Right hindlimb (tissue), 1 donor: ENCODE measurements at places on chromosomes 7 and 10.

DNA sequence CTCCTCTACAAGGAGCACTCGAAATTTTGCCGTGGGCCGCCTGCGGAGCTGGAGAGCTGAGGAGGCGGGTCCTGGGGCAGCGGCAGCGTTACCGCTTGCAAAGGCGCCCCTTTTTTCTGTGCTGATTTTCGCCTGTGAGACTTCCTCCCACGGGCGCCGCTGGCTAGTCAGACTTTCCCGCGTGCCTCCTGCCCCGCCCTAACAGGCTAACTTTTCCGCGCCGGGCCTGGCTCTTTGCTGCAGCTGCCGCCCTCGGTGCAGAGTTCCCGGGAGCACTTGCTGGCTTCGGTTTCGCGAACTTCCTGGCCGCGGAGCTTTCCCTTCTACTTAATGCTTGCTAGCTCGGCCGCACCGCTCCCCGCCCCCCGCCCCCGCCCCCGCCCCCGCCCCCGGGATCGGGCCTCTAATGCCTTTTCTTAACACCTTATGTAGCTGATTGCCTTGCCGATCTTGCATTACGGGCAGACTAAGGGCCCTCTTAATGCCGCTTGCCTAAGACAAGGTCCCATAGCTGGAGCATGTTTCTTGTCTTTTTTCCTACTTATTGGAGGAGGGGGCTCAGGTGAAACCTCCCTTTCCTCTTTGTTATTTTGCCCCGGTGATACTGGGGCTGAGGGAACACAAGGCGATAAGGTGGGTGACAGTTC is 37.9 kb upstream of the RASGEF1A start:
- peak; percentile 79 for DNase-seq

DNA sequence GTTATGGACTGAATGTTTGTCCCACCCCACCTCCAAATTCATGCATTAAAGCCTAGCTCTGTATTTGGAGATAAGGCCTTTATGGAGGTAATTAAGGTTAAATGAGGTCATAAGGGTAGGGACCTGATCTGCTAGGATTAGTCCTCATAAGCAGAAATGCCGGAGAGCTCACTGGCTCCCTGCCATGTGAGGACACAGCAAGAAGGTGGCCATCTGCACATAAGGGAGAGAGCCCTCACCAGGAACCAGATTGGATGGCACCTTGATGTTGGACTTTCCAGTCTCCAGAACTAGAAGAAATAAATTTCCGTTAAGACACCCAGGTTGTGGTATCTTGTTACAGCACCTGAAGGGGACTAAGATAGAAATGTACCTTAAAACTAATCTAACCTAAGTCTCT is 816.1 kb upstream of the C7orf33 start:
- no peak for DNase-seq

- no peak for DNase-seq
These were observed 158.8 kb upstream of the LYZL2 start for GRCh38 chr10:30788307-30788706.

DNA sequence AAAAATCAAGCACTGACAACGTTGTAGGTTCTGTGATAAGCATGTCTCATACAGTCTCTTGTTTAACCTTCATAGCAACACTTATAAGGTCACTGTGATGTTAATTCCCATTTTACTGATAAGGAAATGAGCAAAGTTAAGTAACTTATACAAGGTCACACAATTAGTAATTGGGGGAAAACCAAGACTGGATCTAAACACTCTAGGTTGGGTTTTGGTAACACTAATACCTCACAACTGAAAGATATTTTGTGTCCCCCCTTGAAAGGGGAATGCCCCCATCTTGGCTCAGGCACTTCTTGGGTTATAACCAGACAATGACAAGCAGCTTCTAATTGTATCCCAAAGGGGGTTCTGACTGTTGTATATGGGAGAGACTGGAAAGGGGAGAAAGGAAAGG is 36.0 kb upstream of the ABCB4 start:
- DNase-seq: no peak

GRCh38 chr7:70459546-70459945 is 672.4 kb upstream of the GALNT17 start:
- DNase-seq: no peak

GRCh38 chr7:18913106-18913505 is 204.3 kb downstream of the TWIST1 start:
- no peak for DNase-seq

DNA sequence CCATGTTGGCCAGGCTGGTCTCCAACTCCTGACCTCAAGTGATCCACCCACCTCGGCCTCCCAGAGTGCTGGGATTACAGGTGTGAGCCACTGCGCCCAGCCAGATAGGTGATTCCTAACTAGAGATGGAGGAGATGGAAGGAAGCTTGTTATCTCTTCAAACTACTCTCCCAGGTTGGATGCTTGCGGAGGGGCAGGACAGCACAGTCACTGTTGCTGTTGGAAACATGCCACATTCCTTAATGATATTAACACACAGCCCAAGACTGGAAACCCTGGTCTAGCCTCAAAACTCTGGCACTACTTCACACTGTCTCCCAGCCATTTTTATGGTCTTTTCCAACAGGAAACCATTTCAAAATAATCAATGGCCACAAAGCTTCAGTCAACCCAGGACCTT is 468.8 kb upstream of the NRP1 start:
- DNase-seq: no peak

DNA sequence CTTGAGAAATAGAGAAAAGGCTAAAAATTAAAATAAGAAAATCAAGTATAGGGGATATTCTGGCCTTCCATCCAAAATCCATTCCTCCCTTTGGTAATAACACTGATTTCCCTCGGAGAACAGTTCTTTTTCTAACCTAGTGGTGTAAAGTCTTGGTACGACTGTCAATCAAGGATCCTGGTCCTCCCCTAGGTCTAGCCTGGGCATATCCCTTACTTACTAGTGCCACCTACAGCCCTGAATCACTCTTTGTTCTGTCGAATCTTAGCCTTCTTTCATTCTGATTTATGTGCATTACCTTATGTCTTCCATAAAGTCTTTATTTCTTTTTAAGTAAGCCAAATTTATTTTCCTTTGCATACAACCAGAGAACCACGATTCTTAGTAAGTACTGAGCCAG is 298.7 kb upstream of the LRRTM3 start:
- DNase-seq: no peak

DNA sequence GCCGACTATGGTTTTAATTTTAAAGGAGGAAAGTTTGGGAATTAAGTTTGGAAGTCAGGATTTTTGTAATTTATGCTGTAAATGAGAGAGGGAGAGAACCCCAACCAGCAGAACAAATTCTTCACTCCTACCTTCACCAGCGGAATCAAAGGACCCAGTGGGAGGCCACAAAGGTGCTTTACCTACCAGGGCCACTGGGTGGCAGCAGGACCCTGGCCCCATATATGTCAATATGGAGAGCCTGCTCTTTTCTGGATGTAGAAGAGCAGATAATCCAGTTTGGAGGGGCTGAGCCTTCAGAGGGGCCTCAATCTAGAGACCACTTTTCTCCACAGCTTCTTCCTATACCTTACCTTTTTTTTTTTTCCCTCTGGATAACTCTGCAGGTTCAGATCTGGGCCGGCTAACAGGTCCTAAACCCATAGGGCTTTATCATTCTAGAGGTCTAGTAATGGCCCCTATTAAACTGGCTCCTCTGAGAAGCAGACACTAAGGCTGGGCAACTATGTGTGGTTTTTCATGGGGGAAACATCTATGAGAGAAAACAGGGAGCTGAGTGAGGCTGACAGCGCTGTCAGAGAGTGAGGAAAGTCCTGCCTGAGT is 8.5 kb upstream of the SCD start:
- peak; percentile 77 for DNase-seq

- DNase-seq: no peak
These were observed 156.5 kb upstream of the GHITM start for GRCh38 chr10:83982812-83983211.

DNA sequence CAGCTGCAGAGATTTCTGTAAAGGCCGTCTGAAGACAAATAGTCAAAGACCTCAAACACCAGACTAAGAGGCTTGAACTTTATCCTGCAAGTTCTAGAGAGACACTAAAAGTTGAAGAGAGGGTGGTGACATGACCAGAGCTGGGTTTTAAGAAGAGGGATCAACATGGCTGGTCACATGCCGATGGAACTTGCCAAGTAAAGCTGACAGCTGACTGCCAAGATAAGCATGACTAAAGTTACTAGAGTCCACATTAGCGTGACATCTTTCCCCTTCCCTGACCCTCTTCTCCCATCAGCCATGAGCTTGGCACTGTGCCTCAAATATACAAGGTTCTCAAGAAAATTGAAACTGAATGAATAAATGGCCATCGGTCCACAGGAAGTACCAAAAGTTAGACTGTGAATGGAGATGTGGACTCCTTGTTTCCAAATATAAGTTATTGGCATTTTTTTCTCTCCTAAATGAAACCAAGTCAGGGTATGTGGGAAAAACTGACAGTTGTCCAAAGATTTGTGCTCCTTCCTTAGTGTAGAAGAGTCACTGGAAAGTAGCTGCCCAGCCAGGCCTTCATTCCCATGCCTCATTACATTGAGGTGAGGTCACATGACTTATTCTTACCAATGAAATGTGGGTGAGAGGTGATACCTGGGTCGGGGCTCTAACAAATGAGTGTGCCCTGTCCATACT is 24.5 kb downstream of the XPNPEP1 start:
- DNase-seq: no peak

- no peak for DNase-seq
These were observed 11.9 kb downstream of the ZNF862 start for GRCh38 chr7:149850007-149850594.

- DNase-seq: no peak
These were observed 94.3 kb upstream of the AFAP1L2 start for GRCh38 chr10:114498413-114499111.

- DNase-seq: no peak
These were observed 1.3 kb downstream of the IKZF1 start for GRCh38 chr7:50305583-50306493.

- DNase-seq: no peak
These were observed 410.3 kb downstream of the KIF20B start for GRCh38 chr10:90111671-90112070.

- DNase-seq: no peak
These were observed at the start of gene C1QL3 for GRCh38 chr10:16521311-16522016. Gene C1QL3 (minus strand): TSS chr10:16521879. CDS start chr10:16521065, 814 bp downstream.

- no peak for DNase-seq
These were observed 22.5 kb downstream of the SEMA3D start for GRCh38 chr7:85164376-85164775.

GRCh38 chr7:1934756-1935155 is 264.7 kb downstream of the ELFN1 start:
- DNase-seq: no peak

GRCh38 chr10:117553142-117553814 is 10.7 kb downstream of the EMX2 start:
- DNase-seq: no peak

- DNase-seq: no peak
These were observed 143.0 kb downstream of the PRPF18 start for GRCh38 chr10:13729586-13730305.

DNA sequence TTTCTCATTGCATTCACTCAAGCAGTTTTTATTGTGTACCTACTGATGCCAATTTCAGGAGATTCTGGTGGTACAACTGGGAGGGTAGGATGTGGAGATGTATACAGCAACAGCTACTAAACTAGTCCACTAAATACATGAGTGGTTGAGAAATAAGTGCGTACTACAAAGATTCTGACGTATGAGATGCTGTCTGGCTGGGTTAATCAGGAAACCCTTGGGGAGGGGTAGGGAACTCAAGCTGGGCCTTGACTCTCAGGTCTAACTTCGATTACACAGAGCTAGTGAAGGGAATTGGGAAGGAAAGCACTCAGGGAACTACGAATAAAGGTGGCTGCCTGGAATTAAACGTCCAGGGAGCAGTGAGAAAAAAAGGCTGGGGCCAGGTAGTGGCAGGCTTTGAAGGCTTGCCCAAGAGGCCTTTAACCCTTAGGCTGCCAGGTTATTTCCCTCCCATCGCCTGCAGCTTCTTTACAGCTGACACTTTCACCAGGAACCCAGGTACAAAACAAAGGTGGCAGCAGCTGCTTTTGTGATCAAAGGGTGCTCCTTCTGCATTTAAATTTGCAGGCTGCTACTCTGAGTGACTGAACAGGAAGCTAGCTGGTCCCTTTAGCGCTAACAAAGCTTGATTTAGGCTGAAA is 3.2 kb downstream of the MMS19 start:
- no peak for DNase-seq

GRCh38 chr10:21445163-21445562 is 80.3 kb downstream of the SKIDA1 start:
- no peak for DNase-seq

DNA sequence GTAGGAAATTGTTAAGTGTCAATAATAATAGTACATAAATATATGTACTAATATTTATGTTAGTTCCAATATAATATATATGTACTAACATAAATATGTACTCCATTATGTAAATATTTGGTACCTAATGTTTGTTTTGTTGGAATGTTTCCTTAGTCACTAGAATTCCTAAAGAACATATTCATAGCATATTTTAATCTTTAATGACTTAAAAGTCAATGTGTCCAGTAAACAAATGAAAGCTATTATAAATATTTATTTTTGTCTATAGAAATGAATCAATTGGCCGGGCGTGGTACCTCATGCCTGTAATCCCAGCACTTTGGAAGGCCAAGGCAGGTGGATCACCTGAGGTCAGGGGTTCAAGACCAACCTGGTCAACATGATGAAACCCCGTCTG is 153.6 kb downstream of the GPR158 start:
- DNase-seq: no peak

- no peak for DNase-seq
These were observed 279.4 kb downstream of the RPS24 start for GRCh38 chr10:78313048-78313381.

- DNase-seq: no peak
These were observed 169.3 kb downstream of the GFRA1 start for GRCh38 chr10:116103668-116104067.
